ENCODE measurements at places on chromosomes 12 and 14.

DNA sequence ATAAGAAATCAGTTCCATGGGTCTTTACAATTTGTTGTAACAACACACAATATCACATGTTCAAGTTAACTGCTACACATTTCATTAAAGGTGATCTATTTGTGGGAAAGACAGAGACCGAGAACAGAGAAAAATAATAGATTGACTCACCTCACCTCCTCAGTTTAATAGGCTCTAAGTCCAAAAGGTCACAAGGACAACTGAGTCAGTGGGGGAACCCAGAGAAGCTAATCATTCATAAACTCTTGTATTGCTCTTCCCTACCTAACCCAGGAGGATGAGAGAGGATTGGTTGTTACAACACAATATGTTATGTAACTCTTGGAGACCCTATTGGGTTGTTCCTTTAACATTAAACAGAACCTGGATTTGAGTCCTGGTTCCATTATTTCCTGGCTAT lies 72.2 kb upstream of the CRY1 start:
- DNase-seq: no peak

DNA sequence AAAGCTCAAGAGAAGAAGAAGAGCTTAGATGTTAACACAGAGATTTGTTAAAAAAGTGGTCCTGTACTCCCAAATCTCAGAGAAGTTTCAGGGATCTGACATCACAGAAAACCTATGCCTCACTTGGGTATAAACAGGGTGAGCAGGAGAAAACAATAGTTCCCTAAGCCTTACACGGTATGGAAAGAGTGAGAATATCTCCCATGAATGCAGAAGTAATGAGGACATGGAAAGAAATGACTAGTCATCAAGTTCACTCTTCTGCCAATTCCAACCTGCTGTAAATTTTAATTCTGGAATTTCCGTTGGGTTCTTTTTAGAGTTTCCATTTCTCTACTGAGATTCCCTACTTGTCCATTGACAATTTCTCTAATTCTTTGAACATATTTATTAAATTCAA lies 6.2 kb upstream of the PTGER2 start:
- DNase-seq: no peak

DNA sequence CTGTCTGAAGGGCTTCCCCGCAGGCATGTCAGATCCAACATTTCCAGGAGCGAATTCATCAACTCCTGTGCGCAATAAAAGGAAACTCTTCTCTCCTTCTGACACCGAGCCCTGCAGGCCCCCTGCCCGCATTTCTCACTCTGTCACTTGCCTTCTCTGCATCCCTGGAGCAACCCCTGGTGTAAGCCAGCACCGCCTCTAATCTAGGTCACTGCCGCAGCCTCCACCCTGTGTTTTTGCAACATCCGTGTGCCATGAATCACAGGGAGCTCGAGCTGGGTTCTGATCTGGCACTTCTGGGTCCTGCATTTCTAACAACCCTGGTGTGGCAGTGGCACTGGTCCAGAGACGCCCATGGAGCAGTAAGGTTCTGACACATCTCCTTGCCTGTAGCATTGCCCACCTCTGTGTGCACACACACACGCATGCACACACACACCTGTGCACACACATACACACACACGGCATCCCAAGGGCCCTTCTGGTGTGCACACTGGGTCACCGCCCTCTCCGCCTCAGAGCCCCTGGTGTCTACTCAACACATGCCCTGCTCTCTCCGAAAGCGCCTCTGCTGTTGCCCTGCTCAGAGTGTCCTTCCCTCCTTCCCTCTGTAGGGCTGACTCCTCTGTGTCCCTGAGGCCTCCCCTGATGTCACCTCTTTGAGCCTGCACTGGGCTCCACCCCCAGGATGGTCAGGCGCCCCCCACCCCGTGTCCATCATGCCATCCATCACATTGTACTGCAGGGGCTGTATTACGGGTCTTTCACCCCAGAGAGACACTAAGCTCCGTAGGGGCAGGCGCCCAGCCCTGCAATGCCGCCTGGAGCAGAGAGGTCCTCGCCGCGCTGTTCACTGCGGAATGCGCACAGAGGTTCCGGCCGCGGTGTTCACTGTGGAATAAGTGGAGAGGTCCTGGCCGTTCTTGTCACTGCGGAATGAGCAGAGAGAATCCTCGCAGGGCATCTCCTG lies 111.4 kb upstream of the SFSWAP start:
- no peak for DNase-seq

DNA sequence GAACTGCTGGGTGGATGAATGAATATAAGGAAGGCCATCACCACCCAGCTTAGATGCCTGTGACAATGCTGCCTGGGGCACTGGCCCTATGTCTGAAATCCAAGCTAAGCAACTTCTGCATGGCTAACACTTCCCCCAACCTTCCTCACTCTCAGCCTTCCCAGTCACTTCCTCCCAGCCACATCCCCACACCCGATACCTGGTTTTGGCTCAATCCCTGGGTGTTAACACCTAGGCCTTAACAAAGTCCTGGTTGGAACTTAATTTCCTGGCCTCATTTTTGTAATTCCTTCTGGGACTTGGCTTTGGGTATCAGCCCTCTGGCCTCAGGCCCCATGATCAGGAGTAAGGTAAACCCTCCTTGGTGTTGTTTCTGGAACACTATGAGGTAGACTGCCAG lies 110.0 kb downstream of the EFCAB11 start:
- DNase-seq: no peak

GRCh38 chr14:32205984-32206383 lies 2.9 kb upstream of the RNU6-8 start:
- DNase-seq: peak; percentile 21

GRCh38 chr12:118714051-118714460 lies 267.3 kb upstream of the SRRM4 start:
- peak; percentile 1 for DNase-seq

DNA sequence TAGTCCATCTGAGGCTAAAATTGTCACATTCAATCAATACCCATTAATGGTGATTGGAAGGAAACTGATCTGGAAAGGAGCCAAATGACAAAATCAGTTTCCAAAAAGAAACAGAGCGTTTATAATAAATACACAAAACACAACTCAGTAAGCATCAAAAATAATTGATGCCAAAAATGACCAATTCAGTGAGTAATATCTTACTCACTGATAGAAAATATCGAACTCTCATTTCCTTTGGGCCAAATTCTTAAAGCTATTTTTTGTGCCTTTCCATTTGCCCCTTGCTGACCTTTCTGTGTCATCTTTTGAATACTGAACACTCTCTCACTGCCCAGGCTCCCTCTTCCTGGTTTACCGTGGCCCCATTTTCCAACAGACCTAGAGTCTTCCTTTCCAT lies 22.5 kb upstream of the ATP2B1 start:
- no peak for DNase-seq

GRCh38 chr12:12081836-12082497 lies 11.2 kb downstream of the BCL2L14 start:
- DNase-seq: no peak

GRCh38 chr12:4089956-4090355 lies 183.6 kb upstream of the CCND2 start:
- no peak for DNase-seq

GRCh38 chr14:57533214-57533613 lies 39.6 kb upstream of the CCDC198 start:
- peak; percentile 3 for DNase-seq

GRCh38 chr12:23049180-23049579 lies 424.2 kb downstream of the ETNK1 start:
- DNase-seq: no peak

- DNase-seq: peak; percentile 22
These were observed 15.8 kb upstream of the PPP4R4 start for GRCh38 chr14:94158239-94158883.

- DNase-seq: no peak
These were observed 4.8 kb downstream of the PPP1R36 start for GRCh38 chr14:64554556-64554955.

DNA sequence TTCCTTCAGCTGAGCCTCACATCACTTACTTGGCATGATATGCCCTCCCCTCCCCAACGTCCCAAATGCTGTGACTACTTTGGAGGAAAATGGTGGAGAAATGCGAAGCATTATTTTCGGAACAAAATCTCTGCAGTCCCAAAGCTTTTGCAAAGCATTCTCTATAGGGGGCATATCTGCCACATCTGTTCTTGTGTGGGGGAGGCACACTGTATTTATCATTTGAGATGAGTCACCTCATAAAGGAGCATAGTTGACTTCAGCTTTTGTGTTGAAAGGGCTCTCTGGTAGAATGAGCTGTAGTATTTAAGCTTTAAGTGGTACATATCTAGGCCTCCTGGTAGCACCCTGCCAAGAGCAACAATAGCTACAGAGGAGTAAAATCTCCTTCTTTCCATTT lies 447.5 kb downstream of the ADAMTS20 start:
- DNase-seq: no peak

GRCh38 chr12:66159123-66159522 lies 10.7 kb downstream of the TMBIM4 start:
- no peak for DNase-seq

DNA sequence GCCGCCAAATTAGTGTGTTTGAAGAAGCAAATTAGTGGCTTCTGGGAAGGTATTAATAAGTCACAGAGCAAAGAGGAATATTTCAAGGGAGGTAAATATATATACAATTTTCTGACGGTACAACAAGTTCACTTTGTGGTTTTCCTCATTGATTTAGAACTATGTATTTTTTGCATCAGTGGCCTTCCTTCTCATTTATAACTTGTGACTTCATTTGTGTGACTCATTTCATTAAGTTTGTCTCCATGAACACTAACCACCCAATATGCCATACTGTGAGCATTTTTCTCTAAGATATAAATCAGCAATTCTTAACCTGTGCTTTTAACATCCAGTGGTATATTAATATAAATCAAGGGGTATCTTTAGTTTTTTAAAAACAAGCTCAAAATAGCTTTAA lies 29.3 kb upstream of the ARHGAP5 start:
- no peak for DNase-seq

- no peak for DNase-seq
These were observed 8.3 kb upstream of the CALCOCO1 start for GRCh38 chr12:53735556-53735955.

GRCh38 chr12:15225136-15225862 lies 4.1 kb upstream of the RERG start:
- DNase-seq: no peak

GRCh38 chr12:77940011-77940423 lies 109.3 kb downstream of the NAV3 start:
- DNase-seq: no peak

GRCh38 chr14:59311723-59312122 lies 123.3 kb downstream of the DAAM1 start:
- no peak for DNase-seq

GRCh38 chr14:101050901-101051490 lies 147.5 kb upstream of the RTL1 start:
- no peak for DNase-seq

GRCh38 chr12:127731657-127732056 lies 535.3 kb upstream of the TMEM132C start:
- DNase-seq: no peak

DNA sequence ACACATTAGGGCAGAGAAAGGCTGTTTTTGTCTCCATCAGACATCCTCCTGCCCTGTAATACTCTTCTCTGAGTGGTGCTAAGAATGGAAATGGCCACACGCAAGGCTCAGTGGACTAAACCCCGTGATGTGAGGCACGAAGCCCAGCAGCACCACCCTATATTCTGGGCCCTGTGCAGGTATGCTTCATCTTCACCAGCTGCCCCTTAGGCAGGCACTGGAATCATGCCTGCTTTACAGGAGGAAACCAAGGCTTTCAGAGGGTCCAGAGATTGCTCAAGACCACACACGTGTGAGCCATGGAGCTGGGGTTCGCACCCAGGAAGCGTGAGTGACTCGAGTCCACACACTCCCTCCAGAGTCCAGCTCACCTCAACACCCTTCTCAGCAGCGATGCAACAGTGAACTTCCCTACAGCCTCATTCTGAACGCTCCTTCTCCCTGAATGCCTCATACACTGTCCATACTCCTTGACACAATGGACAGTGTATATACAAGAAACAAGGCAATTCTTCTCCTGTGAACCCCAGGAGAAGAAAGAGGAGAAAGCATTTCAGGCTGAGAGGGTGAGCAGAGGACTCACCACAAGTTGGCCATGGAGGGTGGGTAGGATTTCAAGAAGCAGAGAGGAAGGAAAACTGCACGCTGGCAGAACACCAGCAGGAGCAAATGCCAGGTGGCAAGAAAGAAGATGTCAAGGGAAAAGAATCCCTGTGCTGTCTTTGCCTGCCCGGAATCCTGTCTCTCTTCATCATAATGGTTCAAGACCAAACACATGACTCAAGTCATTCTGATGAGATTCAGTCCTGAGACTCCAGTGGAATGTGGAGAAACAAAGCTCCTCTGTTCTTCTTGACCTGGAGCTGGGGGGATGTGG lies 39.1 kb downstream of the NT5DC3 start:
- no peak for DNase-seq

GRCh38 chr14:23056956-23057756 lies at the start of gene CDH24:
Gene CDH24, minus strand, starts transcription at chr14:23057520. Its CDS starts 1,787 bp downstream, at chr14:23055733.
- DNase-seq: peak; percentile 68

DNA sequence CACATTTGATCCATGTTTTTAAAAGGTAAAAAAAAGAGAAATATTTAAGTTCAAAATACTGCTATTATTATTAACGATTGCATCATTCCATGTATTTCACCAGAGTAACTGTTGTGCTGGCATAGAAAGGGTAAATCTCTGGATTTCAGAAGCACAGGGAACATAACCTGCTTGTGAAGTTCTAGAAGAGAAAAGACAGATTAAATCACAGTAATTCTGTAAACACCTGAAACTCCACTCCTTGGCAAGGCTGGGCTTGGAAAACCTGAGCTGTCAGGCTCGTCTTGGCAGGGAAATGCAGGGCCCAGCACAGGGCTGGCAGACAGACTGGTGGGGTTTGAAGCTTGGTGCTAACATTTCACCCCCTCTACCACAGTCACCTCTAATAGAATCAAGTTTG lies 35.1 kb downstream of the SVOP start:
- DNase-seq: no peak

DNA sequence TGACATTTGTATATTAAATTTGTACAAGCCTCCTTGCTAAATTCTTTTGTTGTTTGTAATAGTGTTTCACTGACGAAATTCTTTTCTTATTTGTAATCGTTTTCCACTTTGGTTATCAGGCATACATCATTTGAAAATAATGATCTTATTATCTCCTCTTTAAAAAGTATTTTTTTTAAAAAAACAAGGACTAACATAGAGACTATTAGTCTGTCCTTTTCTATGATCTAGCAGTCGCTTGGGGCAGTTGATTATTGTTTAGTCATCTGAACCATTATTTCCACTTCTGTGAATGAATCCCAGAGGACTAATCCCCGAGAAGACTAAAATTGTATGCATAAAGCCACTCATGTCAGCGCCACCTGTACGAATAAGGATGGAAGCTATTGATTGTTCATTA lies 11.5 kb downstream of the ADGRD1 start:
- no peak for DNase-seq

DNA sequence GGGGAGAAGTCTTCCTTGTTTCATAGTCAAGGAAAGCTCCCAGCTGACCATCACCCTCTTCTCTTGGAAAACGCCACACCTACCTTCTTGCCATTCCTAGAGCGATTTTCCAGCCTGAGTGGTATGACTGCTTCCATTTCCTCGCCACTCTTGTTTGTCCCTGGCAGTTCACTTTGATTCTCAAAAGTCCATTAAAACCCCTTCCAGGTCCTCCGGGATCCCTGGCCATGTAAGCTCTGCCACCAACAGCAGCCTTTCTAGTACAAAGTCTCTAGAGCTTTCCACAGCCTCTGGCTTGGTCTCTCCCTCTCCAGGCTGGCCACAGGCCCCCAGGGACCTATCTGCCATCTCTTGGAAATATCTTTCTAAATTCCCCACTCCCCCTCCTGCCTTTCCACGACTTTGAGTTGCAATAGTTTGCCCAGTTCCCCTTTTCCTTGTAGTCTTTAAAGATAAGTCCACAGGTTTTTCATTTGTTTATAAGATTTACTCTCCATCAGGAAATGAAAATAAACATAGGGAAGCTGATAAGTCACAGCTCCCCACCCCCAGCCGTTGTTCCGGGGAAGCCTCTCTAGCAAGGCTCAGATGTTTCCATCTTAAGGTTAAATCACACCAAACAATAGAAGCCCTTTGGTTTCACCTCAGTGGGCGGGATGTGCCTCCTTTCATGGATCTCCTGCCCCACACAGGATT lies 42.9 kb upstream of the SINHCAF start:
- DNase-seq: no peak

Data from stimulated activated naive CD8-positive, alpha-beta T cell treated with anti-CD3 and anti-CD28 coated beads, Interleukin-15, amount 100 ng/mL, for 72 hours (primary cell).